Hematopoietic multipotent progenitor cell (in vitro differentiated cells): ENCODE measurements at places on chromosomes 5 and 9.

- DNase-seq, result no peak
These were observed 114.1 kb downstream of the FRMD3 start for GRCh38 chr9:83423815-83424707.

- no peak for DNase-seq
These were observed 19.4 kb downstream of the FIBCD1 start for GRCh38 chr9:130919559-130920145.

DNA sequence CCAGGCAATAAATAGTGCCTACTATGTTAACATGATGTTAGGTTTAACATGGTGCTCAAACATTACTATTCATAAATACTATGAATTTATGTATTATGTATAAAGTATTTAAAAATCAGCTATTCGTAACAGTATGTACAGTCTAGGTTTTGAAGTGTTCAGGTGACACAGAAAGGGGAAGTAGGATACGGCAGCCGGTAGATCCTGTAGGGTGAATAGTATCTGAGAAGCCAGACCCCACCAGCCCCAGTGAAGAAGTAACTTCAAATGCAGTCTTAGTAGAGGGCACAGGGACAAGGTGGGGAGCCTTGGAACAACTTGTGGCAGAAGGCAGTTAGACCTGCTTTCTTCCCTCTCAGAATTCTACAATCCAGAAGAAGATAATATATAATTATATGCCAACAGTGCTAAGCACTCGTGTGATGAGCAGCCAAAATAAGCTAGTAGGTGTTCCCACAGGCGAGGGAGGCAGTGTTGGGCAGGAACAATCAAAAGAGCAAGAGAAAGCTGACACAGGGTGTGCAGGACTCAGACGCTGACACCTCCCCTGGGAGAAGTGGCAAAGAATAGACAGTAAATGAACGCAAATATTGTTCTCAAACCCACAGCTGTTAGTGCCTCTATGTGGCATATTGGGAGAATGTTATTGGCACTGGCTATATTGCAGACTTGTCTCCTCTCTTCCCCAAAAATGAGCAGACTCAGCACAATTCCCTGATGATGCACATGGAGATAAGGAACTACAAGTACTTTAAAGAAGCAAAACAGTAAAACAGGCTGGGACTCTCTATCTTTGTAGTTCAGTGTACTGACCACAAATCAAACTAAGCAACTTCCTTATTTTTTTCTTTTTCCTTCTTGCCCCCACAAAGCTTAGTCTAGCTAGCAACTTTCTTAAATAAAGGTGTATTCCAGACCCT lies 4.6 kb downstream of the ZNF367 start:
- peak; percentile 69 for DNase-seq

DNA sequence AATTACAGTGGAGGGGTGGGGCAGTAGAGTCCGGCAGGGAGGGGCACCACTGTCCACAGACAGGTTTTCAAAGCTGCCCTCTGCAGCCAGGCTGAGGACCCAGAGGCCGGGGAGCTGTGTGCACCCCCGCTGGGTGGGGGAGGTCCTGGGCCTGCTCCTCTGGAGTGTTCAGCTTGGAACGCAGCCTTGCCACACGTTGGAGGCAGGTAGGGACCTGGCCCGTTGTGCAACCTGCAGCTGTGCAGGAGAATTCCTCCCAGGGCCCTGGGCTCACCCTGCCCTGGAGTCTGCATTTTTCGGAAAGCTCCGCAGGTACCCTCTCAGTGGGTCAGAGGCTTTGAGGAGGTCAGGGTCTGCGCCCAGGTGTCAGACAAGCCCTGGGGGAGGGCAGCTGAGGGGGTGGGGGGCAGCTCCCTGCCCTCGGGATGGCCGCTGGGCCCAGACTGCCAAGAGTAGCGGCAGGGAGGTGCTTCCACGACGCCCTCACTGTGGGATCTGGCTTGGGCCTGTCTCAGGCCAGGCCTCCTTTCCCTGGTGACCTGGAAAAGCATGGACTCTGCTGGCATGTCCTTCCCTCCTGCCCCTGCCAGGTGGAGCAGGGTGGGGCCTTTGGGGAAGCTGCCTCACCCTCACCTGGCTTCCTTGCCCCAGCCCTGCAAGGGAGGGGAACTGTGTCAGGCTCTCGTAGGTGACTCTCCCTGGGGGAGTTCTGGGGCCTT lies 29.5 kb downstream of the RXRA start:
- no peak for DNase-seq

GRCh38 chr9:77019236-77019925 lies at the start of gene FOXB2:
Gene FOXB2, plus strand, starts transcription at chr9:77019655. Its CDS starts 0 bp downstream, at chr9:77019655.
- no peak for DNase-seq

GRCh38 chr5:138736293-138736692 lies 16.9 kb upstream of the CTNNA1 start:
- no peak for DNase-seq

- no peak for DNase-seq
These were observed 603 bp downstream of the DENND1A start for GRCh38 chr9:123929177-123929869.

GRCh38 chr9:83511051-83511450 lies 27.1 kb downstream of the FRMD3 start:
- peak; percentile 31 for DNase-seq

- DNase-seq, result no peak
These were observed 23.9 kb upstream of the SLC25A51 start for GRCh38 chr9:37927601-37928551.

DNA sequence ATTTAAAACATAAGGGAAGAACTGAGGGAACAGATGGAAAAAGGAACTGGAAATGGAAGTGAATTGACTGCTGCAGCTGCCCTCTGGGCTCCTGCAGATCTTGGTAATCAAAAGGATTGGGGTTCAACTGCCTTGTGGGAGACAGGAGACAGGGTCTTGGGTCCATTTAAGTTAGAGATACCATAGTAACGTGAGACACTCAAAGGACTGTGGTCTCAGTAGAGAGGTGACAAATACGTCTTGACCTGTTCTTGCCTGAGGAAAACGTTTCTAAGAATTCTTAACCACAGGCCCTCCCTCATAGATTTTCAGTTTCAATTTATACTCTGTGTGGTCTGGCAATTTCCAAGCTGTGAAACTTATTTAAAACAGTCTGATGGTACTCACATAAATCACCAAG lies 100.8 kb upstream of the DHFR start:
- no peak for DNase-seq

GRCh38 chr5:170161069-170161468 lies 55.4 kb downstream of the FOXI1 start:
- no peak for DNase-seq

- no peak for DNase-seq
These were observed 226.0 kb downstream of the MPDZ start for GRCh38 chr9:13053504-13053903.

DNA sequence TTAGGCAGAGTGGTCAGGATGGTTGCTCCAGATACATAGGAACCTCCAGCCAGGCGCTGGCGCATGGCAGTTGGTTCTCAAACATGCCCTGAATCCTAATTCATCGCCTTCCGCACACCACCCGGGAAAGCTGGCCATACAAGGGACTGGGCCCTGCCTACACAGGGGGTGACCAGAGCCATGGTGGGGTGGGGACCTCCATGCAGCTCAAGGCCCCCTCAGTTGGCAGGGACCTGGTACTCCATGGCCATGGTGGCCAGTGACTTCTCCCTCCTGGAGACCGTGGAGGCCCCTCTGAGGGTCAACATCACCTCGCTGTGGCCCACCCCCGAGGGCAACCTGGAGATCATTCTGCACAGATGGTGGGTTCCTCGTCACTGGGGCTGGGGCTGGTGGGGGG lies 26.8 kb downstream of the PAEP start:
- no peak for DNase-seq

GRCh38 chr9:69019808-69020207 lies 5.9 kb upstream of the PRKACG start:
- DNase-seq, result no peak

DNA sequence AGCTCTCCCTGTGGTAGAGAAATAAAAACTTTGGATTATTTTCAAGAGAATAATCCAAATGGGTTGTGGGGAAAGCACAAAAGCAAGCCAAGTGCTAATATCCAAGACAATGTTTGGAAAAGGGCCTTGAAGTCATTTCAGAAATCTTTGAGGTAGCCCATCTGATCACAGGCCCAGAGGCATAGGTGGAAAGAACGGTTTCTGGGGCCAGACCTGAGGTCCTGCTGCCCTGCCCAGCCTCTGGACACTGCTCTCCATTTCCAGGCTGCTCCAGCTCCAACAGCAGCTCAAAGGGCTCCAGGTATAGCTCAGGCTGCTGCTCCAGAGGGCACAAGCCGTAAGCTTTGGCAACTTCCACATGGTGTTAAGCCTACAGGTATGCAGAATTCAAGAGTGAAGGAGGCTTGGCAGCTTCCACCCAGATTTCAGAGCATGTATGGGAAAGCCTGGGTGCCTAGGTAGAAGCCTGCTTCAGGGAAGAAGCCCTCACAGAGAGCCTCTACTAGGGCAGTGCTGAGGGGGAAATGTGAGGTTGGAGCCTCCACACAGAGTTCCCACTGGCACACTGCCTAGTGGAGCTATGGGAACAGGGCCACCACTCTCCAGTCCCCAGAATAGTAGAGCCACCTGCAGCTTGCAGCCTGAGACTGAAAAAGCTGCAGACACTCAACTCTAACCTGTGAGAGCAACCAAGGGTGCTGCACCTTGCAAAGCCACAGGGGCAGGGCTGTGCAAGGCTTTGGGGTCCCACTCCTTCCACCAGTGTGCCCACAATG lies 133.1 kb downstream of the PIK3R1 start:
- DNase-seq, result no peak

GRCh38 chr9:5947912-5948311 lies 57.2 kb downstream of the MLANA start:
- DNase-seq, result no peak

GRCh38 chr9:120783602-120784047 lies 9.6 kb downstream of the FBXW2 start:
- no peak for DNase-seq

DNA sequence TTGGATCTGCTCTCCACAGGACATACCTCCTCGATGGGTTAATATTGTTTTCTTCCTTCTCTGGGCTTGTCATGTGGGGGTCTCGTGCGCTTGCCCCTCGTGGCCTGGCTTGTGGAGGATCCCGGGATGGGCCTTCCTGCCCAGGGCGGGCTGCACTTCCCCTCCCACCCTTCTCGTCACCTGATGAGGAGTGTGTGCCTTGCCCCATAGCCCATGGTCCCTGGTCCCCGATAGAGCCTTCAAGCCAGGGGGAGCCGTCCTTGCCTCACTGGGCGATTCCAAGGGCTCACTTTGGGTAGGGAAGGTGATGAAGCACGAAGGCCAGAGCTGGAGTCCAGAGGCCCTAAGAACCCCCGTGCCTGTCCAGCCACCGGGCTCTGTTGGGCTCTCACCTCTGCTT lies 28.7 kb downstream of the DYNC2I2 start:
- DNase-seq, result no peak

DNA sequence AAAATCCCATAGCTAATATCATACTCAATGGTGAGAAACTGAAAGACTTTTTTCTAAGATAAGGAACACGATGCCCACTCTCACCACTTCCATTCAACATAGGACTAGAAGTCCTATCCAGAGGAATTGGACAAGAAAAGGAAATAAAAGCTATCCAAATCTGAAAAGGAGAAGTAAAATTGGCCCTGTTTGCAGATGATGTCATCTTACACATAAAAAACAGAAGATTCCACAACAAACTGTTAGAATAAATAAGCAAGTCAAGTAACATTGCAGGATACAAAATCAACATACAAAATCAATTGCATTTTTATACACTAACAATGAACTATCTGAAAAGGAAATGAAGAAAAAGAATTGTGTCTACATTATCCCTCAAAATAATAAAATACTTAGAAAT lies 308.0 kb downstream of the MCTP1 start:
- no peak for DNase-seq

GRCh38 chr9:22052376-22052945 lies 43.4 kb upstream of the CDKN2B start:
- no peak for DNase-seq

DNA sequence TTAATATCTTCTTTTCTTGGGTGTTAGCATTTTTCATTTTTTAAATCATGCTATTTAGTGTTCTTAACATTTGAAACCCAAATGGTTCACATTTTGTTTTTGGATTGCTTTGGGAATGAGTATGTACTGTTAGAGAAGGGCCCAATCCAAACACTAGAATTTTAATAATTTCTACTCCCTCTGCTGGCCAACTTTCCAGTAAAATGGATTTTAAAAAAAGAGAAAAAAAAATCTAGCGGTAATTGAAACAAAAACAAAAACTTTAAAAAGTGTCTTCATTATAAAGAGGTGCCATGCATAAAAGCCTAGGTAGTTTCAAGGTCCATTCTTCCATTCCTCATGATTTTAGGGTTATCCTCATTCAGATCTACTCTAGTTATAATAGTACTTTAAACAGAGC lies 32.1 kb upstream of the RICTOR start:
- DNase-seq, result no peak

GRCh38 chr5:168813184-168813968 lies 234.2 kb upstream of the PANK3 start:
- DNase-seq, result peak; percentile 22

DNA sequence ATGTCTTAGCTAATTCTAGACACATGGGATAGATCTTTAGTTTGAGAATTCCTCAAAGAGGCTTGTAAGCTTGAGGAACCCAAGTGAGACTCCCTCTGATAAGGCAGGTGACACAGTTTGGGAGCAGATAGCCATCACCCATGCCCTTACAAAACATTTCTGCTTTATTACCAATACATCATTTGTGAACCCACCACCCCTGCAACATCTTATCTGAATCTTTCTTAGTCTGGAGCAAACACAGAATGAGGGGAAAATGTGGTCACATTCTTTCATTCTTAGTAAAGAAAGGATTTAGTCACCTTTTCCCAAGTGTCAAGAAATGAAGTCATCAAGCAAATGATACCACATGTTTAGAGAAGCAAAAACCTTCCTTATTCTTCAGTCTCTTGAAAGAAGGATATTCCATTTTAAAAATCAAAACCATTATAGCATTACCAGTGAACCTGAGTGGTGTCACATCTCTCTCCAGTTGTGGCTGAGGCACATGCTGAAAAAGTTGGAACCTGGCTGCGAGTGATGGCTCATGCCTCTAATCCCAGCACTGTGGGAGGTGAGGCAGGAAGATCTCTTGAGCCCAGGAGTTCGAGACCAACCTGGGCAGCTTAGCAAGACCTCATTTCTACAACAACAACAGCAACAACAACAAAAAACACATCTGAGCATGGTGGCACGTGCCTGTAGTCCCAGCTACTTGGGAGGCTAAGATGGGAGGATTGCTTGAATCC lies 65.9 kb downstream of the PRKACG start:
- DNase-seq, result no peak

DNA sequence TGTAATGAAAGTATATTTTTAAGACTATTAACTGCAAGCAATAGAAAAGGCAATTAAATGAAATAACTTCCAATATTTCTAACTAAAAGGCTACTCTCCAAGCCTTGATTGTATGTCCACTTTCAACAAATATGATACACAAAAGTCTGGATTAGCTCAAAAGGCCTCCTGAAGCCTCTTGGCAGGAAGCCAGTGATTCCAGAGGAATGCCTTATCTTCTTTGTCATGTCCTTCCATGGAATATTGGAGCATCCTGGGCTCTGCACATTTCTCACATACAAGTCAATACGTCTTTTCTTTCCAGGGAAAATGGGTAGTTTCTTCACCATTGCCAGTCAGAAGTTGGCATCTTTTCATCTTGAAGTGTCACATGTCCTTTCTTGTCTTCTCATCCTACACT lies 357.8 kb downstream of the KDM4C start:
- DNase-seq, result no peak

- peak; percentile 20 for DNase-seq
These were observed 32.3 kb upstream of the CDK5RAP2 start for GRCh38 chr9:120612218-120612617.

- no peak for DNase-seq
These were observed 35.4 kb downstream of the SREK1 start for GRCh38 chr5:66179297-66180051.

GRCh38 chr5:92605591-92605990 lies 975.4 kb downstream of the NR2F1-AS1 start:
- no peak for DNase-seq

GRCh38 chr5:154977409-154977808 lies 36.1 kb upstream of the KIF4B start:
- DNase-seq, result no peak
